ENCODE measurements at places on chromosomes 12 and 14. TPM values are rescaled to one million over a fixed set of nuclear protein-coding genes. Genes with fewer than 3 reads are reported as not detected.

Gene AQP2
- total RNA-seq, result not detected

Gene CAPZA3
- not detected for total RNA-seq

Gene PPP4R4
- total RNA-seq, result 1.7 TPM

Gene MANSC4
- not detected for total RNA-seq
